ENCODE measurements at places on chromosomes 13 and 19.

DNA sequence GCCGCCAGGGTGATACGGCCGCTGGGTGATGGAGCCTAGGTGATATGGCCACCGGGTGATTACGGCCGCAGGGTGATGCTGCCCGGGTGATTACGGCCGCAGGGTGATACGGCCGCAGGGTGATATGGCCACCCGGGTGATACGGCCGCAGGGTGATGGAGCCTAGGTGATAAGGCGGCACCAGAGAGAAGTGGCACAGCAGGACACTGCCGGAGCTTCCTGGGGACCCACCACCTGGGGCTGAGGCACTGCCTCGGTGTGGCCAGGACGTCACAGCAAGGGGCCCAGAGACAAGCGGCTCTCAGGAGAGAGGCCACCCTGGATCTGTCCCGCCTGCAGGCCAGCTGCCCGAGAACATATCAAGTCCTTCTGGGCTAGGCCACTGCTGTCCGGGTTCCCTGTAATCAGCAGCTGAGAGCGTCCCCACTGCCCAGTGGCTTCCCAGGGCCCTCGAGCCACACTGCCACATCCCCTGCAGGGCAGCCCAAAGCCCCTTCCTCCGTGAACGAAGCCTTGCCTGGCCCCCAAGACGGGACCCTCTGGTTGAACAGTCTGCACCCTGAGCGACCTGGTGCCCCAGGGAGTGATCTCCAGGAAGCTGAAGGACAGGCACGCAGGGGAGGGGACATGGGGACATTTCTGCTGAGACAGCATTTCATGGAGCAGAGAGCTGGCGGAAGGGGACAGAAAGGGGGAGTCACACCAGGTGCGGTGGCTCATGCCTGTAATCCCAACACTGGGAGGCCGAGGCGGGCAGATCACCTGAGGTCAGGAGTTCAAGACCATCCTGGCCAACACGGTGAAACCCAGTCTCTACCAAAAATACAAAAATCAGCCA is 22.1 kb downstream of the ZNF787 start:
- H3K4me3 ChIP-seq: no peak overlapping the region
- no peak overlapping the region for H3K27ac ChIP-seq
- H3K4me1 ChIP-seq: no peaks in the 10 kb centered on the region
- no peak for DNase-seq
- H3K27me3 ChIP-seq: no peaks in the 10 kb centered on the region
- peaks cover 78% of the 10 kb centered on the region for H3K36me3 ChIP-seq

DNA sequence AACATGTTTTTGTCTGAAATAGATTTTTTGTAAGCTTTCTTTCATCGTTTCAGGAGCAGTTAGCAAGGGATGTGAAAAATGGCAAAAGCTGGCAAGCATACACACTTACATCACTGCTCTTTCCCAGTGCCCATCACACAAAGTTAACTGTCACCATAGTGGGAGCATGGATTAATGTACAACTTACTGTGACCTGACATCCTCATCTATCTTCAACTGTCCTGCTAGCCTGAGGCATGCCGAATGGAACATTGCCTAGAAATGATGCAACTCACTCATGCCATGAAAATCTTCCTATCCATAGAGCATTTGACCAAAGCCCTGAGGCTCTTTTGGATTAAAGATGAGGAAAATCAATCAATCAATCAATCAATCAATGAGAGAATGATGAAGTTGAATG is 491.7 kb upstream of the SLC10A2 start:
- no peaks in the 10 kb centered on the region for H3K4me1 ChIP-seq
- H3K27ac ChIP-seq: no peak overlapping the region
- no peak overlapping the region for H3K4me3 ChIP-seq
- DNase-seq: no peak
- H3K27me3 ChIP-seq: no peaks in the 10 kb centered on the region
- H3K36me3 ChIP-seq: no peaks in the 10 kb centered on the region

DNA sequence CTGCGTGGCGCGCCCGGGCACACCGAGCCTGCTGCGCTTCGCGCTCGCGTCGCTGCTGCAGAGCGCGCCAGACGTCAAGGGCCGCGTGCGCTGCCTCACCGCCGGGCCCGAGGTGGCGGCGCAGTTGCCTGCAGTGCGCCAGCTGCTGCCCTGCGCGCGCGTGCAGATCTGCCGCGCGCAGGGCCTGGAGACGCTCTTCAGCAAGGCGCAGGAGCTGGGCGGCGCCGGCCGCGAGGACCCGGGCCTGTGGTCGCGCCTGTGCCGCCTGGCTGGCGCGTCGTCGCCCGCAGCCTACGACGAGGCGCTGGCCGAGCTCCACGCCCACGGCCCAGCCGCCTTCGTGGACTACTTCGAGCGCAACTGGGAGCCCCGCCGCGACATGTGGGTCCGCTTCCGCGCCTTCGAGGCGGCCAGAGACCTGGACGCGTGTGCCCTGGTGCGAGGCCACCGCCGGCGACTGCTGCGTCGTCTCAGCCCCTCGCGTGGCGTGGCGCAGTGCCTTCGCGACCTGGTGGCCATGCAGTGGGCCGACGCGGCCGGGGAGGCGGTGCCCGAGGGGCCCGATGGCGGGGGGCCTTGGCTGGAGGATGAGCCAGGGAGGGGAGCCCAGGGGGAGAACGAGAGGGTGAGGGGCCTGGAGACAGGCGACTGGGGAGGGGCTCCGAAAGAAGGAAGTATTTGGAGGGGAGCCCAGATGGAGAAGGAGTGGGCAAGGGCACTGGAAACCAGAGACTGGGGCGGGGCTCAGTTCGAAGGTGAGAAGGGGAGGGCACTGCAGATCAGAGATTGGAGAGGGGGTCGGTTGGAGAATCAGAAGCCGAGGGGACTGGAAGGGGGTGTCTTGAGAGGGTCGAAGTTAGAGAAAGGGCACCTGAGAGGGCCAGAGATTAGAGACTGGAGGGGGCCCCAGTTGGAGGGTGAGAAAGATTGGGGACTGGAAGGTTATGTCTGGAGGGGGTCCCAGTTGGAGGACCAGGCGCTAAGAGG is 24.7 kb downstream of the ZSWIM9 start:
- DNase-seq: no peak
- H3K27me3 ChIP-seq: no peaks in the 10 kb centered on the region
- no peaks in the 10 kb centered on the region for H3K4me1 ChIP-seq
- H3K27ac ChIP-seq: no peak overlapping the region

DNA sequence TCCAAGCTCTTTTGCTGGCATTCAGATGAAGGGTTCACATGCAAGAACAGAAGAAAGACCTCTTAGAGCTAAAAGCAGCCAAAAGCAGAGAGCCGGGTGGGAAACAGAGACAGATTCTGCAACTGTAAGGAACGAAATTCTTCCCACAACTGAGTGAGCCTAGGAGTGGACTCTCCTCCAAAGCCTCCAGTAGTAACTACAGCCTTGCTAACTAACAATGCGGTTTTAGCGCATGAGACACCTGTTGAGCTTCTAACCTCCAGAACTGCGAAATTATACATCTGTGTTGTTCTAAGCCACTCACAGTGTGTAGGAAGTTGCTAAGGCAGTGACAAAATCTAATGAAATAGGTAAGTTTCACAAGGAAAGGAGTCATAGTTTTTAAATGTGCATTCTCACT is 98.1 kb upstream of the SLITRK1 start:
- no peak overlapping the region for H3K4me3 ChIP-seq
- no peaks in the 10 kb centered on the region for H3K4me1 ChIP-seq
- H3K27me3 ChIP-seq: no peaks in the 10 kb centered on the region
- no peak overlapping the region for H3K27ac ChIP-seq
- DNase-seq: no peak
- no peaks in the 10 kb centered on the region for H3K36me3 ChIP-seq

GRCh38 chr19:18044825-18045304 is 36.9 kb downstream of the ARRDC2 start:
- peaks cover 2% of the 10 kb centered on the region for H3K27me3 ChIP-seq
- no peak overlapping the region for H3K27ac ChIP-seq
- peaks cover 22% of the 10 kb centered on the region for H3K4me1 ChIP-seq

DNA sequence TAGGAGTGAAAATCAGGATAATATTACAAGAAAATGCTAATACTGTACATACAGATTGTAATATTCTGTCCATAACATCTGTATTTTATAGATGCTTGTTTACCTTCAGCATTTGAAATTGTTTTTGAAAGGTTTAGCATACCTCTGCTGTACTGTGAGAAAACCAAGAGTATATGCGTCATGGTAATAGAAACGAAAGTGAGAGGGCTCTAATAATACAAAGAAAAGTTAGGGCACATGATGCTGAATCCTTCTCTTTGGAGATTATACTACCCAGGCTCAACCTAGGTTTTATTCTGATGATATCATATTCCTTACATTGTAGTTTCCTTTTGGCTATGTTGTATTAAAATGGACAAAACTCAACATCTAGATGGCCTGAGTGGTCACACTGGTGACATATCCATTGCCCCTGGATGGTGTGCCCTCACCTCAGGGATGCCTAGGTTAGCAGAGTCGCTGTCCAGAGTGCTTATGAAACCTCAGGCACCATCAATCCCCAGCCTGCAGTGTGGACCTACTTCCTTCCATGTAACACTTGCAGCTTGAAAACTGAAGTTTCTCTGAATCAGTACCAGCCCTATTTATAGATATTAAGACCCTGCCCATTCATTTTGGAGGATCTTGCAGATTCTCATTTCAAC is 253.7 kb downstream of the KCTD12 start:
- H3K27ac ChIP-seq: no peak overlapping the region
- H3K36me3 ChIP-seq: no peaks in the 10 kb centered on the region
- H3K4me3 ChIP-seq: no peak overlapping the region

- H3K36me3 ChIP-seq: no peaks in the 10 kb centered on the region
- H3K27ac ChIP-seq: peak overlapping the region; percentile 80
- no peak for DNase-seq
- H3K27me3 ChIP-seq: no peaks in the 10 kb centered on the region
- H3K4me1 ChIP-seq: peaks cover 77% of the 10 kb centered on the region
These were observed 328.8 kb downstream of the FOXO1 start for GRCh38 chr13:40337651-40338050.

DNA sequence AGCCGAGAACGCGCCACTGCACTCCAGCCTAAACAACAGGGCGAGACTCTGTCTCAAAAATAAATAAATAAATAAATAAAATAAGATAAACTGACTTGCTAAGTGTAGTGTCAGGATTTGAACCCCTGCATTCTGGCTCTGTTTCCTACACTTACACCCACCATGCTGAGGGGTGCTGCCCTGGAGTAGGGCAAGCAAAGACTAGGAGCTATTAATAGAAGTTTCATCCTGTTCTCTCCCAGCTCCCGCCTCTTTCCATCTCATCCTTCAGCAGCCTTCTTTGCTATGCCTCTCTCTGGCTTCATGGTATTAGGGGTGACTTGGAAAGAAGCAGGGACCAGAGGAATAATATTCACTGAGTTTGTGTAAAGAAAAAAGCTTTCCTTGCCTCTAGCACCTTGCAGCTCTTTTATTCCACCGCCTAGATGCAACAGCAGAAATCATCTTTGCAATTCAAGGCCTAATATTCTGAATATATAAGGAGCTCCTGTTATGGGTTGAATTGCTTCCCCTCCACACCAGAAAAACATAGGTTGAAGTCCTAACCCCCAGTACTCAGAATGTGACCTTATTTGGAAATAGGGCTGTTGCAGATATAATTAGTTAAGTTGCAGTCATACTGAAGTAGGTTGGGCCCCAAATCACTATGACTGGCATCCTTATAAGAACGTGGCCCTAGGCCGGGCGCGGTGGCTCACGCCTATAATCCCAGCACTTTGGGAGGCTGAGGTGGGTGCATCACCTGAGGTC is 8.7 kb upstream of the PLAUR start:
- no peaks in the 10 kb centered on the region for H3K36me3 ChIP-seq
- H3K4me3 ChIP-seq: no peak overlapping the region
- no peak overlapping the region for H3K27ac ChIP-seq

DNA sequence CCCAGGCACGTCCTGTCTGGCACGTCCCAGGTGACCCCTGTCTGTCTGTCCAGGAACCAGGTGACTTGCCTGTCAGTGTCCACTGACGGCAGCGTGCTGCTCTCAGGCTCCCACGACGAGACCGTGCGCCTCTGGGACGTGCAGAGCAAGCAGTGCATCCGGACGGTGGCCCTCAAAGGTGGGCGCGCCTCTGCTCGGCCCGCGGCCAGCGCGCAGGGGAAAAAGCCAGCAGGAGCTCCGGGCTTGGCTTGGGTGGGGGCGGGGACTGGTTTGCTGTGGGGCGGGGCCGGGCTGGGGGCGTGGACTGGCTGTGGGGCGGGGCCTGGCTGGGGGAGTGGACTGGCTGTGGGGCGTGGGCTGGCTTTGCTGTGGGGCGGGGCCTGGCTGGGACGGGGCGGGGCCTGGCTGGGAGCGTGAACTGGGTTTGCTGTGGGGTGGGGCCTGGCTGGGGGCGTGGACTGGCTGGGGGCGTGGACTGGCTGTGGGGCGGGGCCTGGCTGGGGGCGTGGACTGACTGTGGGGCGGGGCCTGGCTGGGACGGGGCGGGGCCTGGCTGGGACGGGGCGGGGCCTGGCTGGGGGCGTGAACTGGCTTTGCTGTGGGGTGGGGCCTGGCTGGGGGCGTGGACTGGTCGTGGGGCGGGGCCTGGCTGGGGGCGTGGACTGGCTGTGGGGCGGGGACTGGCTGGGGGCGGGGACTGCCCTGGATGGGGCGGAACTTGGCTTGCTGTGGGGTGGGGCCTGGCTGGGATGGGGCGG is 7.2 kb downstream of the WDR18 start:
- H3K27me3 ChIP-seq: no peaks in the 10 kb centered on the region
- H3K27ac ChIP-seq: no peak overlapping the region
- H3K36me3 ChIP-seq: peaks cover 20% of the 10 kb centered on the region

DNA sequence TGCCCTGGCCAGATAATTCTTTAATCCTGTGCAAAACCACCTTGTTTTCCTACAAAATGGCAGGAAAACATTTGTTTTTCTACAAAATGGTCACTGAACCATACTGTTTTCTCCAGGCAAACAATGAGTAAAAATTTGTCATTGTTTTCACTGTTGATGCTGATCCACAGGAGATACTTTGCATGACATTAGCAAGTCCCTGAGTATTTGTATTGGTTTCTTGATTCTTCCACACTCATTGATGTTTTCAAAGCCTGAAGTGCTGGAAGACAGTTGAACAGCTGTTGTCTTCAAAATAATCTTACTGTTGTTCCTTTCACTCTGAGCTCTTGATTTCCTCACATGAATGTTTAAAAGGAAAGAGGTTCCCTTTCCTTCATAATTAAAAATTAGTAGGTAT is 123.1 kb upstream of the HTR2A start:
- no peaks in the 10 kb centered on the region for H3K36me3 ChIP-seq
- H3K27ac ChIP-seq: no peak overlapping the region
- no peaks in the 10 kb centered on the region for H3K4me1 ChIP-seq
- no peak overlapping the region for H3K4me3 ChIP-seq
- DNase-seq: no peak
- no peaks in the 10 kb centered on the region for H3K27me3 ChIP-seq

Data from HepG2 (cell line).